Posterior vena cava (tissue), 2 donors: ENCODE measurements at places on chromosomes 7 and 10. TPM values are rescaled to one million over a fixed set of nuclear protein-coding genes. Genes with fewer than 3 reads are reported as not detected.

The LRRC17 gene
- 1.4 TPM for total RNA-seq

The HABP2 gene
- total RNA-seq, result not detected

The LRGUK gene
- total RNA-seq, result 0.95 TPM

DNA sequence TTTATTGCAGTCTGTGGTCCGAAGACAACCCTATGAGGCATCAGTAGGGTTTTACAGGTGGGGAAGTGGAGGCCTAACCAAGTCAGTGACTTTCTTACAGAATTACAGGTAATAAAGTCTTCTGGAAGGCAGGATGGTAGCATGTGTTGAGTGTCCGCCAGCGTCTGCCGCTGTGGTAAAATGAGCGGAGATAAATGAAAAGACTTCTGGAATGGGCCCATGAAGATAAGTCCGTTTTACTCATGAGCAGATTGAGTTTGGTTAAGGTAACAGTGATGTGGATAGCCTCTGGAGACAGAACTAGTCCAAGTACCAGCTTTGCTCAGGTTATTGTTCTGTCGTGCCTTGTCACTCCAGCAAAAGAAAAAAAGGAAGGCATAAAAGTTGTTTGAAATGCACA lies 966 bp downstream of the FBH1 start:
- peak; percentile 26 for DNase-seq

GRCh38 chr10:29239569-29240472 lies 49.0 kb upstream of the LYZL1 start:
- no peak for DNase-seq

- DNase-seq, result no peak
These were observed 151.7 kb downstream of the AUTS2 start for GRCh38 chr7:69749994-69750393.

GRCh38 chr10:86434656-86435055 lies 68.1 kb upstream of the GRID1 start:
- no peak for DNase-seq

The PKD1L1 gene
- 0.88 TPM for total RNA-seq

The VSTM2A gene
- not detected for total RNA-seq

DNA sequence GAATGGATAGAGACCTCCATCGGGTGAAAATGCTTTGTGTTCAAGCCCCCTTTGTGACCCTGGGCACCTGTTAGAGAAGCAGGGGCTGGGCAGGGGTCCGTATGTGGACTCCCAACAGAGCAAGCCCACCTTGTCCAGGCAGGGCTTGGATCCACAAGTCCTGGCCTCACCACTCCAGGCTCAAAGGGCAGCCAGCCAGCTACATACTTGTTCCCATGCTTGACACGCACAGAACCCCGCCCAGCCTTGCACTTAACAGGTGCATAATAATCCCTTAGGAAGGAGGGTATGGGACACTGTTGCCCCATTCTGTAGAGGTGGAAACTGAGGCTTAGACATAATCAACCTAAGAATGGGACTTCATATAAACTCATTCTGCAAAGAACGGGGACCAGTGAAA lies 160.6 kb downstream of the PRKAG2 start:
- DNase-seq, result no peak

The FOXI2 gene
- total RNA-seq, result 0.14 TPM

- no peak for DNase-seq
These were observed 72.7 kb upstream of the AOAH start for GRCh38 chr7:36796850-36797536.

GRCh38 chr10:59753267-59753666 lies at the start of gene MRLN:
MRLN (minus strand) TSS chr10:59753455.
- no peak for DNase-seq

- DNase-seq, result no peak
These were observed 87.6 kb upstream of the ATP6V0A4 start for GRCh38 chr7:138885383-138886147.

DNA sequence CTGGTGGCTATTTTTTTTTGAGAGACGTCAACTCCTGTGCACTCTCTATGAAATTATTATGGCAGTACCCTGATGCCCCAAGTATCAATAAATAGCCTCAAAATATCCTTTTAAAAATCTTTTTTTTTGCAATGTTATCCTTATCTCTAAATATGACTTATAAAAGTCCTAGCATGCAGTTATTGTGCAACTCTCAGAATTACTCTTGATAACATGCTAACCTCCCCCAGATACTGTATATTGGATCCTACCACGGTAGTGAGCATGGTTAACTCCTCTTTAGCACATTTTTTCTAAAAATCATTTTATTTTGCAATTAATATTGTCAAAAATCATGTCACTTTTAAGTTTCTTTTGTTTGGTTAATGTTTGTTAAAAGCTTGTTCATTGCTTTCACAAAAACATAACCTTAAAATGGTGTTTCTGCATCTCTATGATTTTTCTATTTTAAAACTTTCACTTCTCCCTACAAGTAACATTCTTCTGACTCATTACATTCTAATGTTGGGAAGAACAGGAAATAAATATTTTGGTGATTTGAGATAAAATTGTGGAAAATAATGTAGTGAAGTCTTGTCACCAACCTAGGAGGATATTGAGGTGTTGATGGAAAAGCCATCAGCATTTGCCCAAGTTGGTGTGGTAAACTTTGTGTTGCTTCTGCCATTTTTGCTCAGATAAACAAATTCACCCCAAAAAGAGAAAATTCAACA lies 42.1 kb upstream of the ADRA2A start:
- no peak for DNase-seq

DNA sequence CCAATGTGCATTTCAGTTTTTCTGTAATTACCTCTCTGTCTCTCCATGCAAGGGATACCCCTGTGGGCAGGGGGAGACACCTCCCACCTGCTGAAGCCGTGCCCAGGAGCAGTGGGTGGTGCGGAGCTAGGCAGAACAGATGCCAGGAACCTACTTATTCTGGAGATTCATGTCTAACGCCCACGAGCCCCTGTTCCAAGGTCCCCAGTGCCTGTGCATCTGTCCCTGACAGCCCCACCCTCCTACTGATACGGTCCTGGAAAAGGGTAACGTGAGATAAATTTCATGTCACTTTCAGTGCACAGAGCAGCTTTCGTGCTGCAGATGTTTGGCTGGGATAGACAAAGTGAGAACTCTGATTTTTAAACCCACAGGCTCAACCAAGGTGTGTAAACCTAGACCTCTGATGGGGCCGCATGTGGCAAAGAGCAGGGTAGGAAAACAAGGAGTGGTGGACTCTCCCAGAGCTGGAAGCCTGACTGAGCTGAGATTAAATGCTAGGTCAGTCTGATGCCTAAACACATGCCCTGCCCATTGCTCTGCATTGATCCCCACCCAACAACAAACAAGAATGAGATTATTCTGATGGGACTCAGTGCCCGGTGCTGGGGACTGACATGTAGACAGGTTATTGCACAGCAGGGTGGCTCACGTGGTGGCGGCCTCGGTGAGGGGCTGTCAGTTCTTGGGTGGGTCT lies 123.6 kb upstream of the GDF10 start:
- no peak for DNase-seq

The PIK3AP1 gene
- 14.5 TPM for total RNA-seq

- DNase-seq, result no peak
These were observed 13.2 kb downstream of the MLXIPL start for GRCh38 chr7:73611017-73611555.

GRCh38 chr10:119742947-119743648 lies 17.2 kb downstream of the INPP5F start:
- no peak for DNase-seq

DNA sequence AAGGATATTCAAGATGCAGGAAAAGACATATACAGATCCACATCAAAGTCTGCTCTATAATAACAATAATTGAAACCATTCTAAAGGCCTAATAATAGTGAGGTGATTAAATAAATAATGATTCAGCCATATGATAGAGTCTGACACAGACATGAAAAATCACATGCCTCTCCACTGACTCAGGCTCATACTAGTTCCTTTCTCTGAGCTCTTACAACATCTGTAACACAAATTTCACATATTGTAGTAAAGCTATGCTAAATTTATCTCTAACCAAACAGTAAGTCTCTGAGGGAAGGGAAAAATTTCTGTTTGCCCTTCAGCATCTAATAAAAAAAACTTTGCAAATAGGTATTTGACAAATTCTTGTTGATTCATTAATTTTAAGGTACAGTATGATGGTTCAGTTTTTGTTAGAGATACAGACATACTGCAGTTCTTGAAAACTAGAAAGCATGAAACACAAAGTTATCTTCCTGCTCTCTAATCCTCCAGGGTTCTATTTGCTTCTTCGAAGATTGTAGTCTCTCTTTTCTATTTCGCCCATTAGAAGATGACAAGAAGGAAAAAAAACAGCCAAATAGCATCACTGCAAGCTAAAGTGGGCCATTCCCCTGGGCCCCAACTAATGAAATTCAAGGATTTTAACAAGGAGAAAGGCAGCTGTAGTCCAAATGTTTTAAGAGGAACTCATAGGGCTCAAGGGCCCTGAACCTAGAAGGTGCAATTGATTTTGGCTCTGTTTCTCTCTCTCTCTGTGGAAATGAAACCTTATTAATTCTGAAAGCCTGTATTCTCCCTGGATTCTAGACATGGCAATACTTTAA lies 53.9 kb downstream of the CUBN start:
- DNase-seq, result no peak

The TMEM184A gene
- not detected for total RNA-seq

DNA sequence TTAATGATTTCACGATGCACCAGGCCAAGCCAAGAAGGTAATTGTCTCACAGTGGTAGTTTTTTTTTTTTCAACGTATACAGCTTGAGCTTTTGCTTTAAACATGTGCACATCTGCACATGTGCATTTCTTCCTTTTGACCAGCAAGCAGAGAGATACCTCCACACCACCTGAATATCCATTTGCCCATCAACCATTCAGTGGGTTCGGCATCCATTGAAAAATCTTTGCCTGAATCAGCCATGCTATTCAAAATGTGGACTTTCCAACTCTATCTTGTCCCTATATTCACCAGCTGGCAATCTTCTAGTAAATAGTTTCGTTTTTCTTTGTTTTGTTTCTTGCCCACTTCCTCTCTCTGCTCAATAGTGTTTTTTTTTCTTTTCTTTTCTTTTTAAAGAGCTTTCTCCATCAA lies 7.7 kb upstream of the TRA2A start:
- no peak for DNase-seq

DNA sequence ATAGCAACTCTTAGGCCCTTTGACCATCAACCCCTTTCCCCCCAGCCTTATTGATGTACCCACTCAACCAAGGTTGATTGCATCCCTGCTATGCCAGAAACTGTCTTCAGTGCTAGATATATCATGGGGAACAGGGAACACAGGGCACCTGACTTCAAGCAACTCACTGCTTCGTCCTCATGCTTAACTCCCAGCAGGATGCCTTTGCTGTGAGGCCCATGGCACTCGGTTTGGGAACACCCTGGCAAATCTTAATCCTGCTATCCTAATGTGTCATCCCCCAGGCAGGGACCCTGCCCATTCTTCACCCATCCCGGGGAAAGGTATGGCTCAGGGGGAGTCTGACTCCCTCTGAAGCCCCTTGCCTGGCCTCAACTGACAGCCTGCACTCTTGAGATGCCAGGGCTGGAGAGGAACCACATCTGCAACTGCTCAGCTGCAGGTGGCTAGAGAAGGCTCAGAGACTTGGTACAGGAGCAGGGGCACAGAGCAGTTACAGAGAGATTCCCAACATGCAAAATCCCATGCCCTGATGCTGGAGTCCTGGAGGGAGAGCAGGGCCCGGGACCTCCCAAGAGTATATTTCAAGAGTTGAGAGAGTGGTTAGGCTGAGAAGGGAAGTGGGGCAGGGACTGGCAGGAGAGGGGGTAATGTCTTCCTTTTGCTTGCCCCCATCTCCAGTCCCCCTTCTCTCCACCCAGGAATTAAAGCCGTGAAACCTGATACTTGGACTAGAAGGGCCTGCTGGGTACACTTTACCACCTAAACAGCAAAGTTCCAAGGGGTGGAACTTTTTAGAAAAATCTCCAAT lies 2.4 kb upstream of the UNC5B start:
- peak; percentile 45 for DNase-seq

DNA sequence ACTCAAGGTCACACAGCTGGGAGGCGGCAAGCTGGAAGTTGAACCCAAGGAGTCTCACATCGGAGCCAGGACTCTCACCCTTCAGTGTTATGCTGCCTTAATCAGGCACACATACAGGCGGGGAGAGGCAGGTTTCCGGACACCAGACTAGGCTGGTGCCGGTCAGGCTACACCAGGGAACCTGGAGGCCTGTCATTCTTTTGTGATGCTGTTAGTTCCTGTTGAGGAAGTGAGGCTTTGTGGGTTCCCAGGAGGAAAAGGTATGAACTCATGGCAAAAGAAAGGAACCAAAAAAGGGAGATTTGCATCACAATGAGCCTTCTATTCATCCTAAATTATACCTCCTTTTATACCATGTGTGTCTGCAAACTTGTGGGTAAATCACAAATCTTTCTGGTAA lies 103.8 kb downstream of the TCF7L2 start:
- no peak for DNase-seq

The ACTL6B gene
- not detected for total RNA-seq

DNA sequence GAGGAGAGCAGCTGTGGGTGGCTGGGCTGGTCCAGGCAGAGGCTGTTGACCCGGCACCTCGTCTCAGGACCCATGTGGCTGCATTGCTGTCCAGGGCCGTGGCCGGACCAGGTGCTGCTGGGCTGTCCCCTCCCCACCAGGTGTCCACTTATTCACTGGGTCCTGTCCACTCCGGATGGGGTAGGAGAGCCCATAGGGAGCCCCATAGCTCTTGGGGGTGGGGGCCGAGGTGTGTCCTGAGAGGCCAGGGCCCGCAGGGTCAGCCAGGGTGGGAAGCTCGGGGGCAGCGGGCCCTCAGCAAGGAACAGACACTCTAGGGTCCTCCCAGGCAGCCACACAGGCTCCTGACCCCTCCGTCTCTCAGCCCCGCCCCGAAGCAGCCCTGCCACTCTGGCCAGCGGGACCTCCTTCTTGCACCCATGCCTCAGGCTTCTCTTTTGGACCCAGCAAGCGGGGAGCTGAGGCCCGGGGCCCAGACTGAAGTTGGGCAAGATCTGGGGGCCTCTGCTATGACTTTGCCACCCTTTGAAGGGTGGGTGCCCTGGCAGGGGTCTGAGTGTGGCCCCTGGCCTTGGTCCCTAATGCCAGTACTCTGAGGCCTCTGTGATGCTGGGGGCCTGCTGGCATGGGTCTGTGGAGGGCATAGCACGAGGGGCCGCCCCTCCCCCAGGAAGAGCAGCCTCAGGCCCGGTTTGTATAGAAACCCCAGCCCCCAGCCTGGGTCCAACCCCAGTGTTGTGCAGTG lies 86.4 kb downstream of the NKX6-2 start:
- DNase-seq, result peak; percentile 79

DNA sequence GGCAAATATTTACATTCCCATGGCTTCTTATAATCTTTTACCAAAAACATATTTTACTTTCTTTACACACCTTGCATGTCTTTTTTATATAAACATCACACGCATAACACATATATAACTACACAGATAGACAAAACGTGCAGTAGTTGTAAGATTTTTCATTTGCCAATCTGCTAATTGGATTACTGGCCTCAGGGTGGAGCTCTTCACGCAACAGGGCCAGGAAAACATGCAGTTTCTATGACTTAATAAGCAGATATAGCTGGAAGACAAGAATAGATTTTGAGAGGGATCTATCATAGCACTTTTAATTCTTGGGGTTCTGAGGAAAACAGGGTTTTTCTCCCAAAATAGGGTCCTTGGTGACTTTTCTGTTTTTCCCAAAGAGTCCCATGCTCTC lies 12.7 kb downstream of the ACADSB start:
- DNase-seq, result no peak
